ENCODE measurements at places on chromosomes 16 and 17.
A peak's percentile ranks its signal among the peaks of the same experiment; 100 is the strongest.

DNA sequence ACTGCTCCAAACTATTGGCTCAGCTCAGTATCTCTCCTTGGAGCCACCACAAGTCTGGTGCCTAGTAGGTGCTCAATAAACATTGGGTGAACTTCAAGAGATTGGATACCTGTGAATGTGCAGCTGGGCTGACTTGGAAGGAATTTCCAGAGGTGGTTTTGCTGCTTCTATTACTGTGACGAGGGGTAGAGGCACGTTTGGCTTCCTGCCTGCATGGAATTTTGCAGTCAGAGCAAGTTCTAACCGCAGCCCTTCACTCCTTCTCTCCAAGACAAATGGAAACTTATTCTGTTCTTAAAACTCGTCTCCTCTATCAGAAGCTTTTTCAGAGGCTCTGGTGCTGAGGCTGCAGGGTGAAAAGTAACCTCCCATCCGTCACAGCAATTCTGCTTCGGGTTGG is 342.5 kb downstream of the CPPED1 start:
- DNase-seq, result no peak

DNA sequence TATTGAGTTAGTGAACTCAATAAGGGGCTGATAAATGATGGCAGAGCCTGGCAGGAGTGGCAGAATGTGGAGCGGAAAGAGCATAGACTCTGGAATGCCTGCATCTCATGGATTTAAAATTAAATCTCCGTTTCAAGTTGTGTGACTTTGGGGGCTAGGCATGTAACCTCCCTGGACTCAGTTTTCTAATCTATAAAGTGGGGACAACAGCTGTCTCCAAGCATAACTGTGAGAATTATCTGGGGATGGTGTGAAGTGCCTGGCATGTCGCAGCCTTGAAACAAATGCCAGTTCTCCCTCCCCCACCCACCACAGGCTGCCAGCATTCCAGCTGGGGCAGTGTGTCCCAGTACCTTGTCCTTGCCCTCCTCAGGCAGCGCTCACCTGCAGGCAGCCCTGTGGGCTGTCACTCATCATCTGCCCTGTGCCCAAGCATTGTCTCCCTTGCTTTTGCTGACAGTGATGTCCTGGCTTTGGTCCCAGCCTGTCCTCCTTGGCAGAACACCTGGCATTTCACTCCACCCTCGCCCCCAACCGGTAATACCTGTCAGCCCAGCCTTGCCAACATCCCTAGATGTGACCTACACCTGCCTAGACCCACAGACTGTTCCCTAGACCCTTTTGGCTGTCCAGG is 129.6 kb downstream of the MRM1 start:
- DNase-seq, result no peak

GRCh38 chr16:9075299-9076071 is 16.0 kb upstream of the HAPSTR1 start:
- no peak for DNase-seq

DNA sequence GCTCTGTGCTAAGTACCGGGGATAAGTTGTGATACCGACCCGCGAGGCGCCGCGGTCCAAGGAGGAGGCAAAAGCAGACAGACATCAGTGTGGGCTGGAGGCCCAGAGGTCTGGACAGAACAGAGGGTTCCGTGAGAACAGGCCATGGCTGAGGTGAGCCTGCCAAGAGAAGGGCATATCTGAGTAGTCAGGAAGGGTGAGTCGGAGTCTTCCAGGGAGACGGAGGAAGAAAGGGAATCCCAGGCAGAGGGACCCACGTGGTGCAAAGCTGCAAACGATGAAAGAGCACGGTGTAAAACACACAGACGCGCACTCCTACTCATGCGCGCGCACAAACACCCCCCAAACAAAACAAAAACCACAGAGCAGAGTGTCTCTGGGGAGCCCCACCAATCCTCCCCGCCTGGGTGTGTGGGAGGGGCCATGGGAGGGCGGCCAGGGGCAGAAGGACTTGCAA is 18.1 kb downstream of the RHBDL3 start:
- no peak for DNase-seq

GRCh38 chr16:85554889-85555718 is 58.0 kb upstream of the GSE1 start:
- DNase-seq, result peak; percentile 67

GRCh38 chr17:39921323-39921722 is 2.9 kb upstream of the GSDMB start:
- DNase-seq, result no peak

GRCh38 chr16:8571061-8571596 is 19.2 kb downstream of the TMEM114 start:
- no peak for DNase-seq

GRCh38 chr17:19461116-19461515 is 50.1 kb downstream of the RNF112 start:
- no peak for DNase-seq

DNA sequence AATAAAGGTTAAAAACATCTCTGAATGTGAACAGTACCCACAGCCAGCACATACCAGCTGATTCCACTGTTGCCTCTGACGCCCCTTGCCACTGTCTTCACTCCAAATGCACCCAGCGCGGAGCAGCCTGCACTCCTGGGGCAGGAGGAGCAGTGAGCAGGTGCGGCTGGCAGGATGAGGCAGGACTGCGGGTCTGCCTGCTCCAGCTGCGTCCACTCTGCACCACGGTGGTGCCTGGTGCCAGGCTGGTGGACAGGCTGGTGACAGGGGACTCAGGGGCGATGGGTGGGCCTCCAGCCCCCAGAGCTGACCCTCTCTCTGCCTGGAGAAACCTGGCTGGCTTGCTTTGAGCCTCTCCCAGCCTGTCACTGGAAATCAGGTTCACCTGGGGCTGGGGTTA is 9.4 kb downstream of the RAB40B start:
- no peak for DNase-seq

DNA sequence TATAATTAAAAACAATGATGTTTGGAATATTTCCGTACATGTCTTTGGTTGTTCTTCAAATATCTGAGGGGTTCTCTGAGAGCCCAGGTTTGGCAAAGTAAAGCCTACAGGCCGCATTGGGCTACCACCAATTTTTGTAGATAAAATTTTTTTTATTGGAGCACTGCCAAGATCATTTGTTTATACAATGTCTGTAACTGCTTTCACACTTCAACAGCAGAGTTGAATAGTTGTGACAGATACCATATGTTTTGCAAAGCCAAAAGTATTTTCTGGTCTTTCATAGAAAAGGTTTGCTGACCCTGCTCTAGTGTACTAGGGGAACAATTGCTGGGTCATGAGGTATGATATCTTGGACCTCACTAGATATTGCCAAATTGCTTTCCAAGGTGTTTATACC is 10.5 kb downstream of the PPM1D start:
- DNase-seq, result no peak

- no peak for DNase-seq
Measured at GRCh38 chr16:19644877-19645276, 73.2 kb downstream of the KNOP1 start.

- no peak for DNase-seq
Measured at GRCh38 chr16:70342016-70342415, 4.7 kb upstream of the DDX19A start.

GRCh38 chr16:70689035-70689969 is 3.4 kb upstream of the MTSS2 start:
- DNase-seq, result no peak

- DNase-seq, result no peak
Measured at GRCh38 chr17:39271546-39271945, 45.8 kb upstream of the STAC2 start.

DNA sequence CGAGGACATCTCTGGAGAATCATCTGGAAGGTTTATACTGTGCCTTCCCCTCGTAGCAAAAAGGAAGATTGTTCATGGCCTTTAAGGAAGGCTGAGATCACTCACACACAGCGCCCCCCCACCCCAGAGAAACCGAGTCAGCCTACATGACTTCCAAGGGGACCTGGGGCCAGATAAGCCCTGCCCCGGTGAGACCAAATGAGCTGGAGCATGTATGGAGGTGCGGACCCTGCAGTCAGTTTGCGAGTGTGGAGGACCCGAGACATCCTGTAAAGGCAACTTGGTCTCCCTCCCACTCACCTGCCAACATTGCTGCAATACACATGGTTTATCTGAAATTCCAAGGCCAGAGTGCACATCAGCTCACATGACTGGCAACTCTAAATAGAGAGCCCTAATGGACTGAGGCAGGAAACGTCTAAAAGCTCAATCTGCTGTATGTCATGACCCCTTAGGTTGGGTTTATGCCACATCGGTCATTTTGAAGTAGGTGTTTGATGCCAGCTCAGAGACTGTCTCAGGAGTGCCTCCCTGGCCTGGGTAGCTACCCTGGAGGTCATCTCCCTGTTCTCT is 233.6 kb downstream of the CPPED1 start:
- no peak for DNase-seq

DNA sequence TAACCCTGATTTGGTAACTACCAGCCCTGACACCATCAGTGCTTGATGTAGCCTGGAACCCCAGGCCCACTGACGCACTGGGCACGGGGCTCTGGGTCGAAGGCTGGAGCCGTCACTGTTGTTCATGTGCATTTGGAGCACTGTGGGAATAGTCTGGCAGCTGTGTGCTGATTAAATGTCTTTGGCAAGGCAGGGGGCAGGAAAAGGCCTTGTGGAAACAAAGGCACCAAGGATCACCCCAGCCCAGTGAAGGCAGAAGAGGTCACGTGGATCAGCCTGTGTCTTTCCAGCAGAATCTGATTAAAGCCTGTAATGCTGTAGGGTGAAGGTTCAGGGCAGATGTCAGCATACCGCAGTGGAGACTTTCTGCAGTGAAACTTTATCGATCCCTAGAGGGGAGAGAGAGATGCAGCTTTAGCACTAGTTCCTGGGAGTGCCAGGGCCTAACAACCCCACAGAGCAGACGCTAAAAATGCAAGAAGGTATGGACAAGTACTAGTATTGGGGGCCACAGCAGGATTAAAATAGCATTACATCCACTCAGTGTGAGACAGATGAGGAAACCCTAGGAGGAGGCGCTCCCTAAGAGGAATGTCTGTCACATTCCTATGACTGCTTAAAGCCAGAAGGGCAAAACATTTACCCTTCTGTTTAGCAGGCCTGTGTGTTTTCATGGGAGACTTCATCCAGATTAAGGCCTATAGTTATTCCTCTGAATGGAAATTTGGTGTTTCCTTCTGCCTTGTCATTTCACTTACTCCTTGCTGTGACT is 9.7 kb downstream of the ZNHIT3 start:
- no peak for DNase-seq

GRCh38 chr17:61997664-61998063 is 67.4 kb downstream of the MED13 start:
- no peak for DNase-seq

DNA sequence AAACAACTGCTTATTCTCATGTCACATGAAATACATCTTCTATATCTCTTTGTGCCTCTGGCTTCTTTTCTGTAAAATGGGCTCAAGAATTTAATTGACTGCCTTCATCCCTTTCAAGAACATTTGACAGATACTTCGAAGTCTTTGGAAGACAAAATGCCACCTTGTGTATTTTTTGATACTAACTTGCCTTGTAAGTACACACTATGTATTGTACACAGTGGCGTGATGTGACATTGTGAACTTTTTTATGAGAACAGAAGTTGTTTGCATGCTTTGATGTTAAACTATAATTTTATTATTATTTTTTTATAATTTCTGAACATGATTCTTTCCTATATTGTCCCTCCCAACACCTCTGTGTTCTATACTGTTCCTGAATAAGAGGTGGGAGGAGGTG is 73.7 kb downstream of the MAP2K4 start:
- no peak for DNase-seq

DNA sequence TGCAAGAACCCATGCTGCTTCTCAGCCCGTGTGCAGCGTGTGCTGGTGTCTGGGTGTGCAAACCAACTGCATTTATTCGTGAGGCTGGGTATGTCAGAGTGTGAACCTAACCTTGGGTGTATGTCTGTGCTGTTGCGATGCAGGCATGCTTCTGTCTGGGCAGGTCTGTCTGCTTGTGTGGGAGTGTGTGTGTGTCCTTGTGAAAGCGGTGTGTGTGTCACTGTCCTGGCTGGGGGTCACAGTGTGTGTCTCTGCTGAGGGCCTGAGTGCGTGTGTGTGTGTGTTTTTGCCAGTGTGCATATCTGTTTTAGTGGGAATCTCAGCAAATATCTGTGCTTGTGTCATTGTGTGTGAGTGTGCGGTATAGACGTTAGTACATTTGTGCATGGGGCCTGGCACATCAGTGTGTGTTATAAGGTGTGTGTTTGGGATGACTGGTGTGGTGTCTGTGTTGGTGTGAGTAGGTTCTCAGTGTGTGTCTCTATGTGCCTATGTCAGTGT is 121.8 kb downstream of the CYLD start:
- no peak for DNase-seq

GRCh38 chr17:69246202-69246601 is 17.6 kb upstream of the ABCA10 start:
- DNase-seq, result no peak

DNA sequence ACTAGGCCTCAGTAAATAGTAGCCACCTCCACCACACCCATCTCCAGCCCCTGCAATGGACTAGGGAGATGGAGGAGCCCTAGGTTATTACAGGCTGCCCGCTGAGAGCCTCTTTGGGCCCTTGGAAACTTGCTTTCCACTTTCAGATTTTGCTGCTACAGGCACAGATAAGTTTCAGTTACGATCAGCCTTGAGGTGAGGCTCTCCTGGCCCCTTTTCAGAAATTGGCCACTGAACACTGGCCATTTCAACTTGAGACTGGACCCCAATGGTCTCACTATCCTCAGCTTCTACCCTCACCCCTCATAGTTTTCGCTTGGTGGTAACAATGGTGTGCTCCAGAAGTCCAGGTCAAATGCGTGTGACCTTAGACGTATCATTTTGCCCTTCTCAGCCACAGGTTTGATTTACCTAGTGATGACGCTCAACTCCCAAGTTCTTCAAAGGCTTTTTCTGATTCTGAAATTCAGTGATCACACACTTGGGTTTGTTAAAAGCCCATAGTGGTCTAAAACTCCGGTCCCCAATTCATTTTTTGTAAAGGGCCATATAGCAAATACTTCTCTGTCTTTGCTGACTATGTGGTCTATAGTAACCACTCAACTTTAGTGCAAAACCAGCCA is 1.0 kb downstream of the PMM2 start:
- DNase-seq, result no peak

- no peak for DNase-seq
Measured at GRCh38 chr17:13044572-13045065, 26.8 kb upstream of the ELAC2 start.

DNA sequence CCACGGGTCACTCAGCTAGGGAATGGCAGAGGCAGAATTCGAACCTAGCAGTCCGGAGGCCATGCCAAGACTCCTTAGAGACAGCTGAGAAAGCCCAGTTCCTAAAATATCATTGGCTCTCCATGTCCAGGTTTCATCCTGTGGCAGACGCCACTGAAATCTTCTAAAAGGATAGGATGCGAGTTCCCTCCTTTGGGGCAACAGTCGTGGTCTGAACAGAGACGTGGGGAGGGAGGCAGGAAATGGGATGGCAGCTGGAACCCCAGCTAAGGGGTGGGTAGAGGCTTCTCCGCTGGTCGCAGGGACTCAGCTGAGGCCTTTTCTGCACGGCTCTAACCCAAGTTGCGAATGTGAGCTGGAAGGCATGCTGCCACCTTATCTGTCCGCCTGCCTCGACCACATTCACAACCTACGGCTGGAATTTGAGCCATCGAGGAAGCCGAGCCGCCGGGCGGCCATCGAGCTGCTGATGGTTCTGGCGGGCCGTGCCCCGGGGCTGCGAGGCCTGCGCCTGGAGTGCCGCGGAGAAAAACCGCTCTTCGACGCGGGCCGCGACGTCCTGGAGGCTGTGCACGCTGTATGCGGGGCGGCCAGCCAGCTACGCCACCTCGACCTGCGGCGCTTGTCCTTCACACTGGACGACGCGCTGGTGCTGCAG is 1.9 kb upstream of the HSF4 start:
- no peak for DNase-seq

GRCh38 chr17:75645501-75645888 is 12.3 kb downstream of the SMIM5 start:
- DNase-seq, result no peak

GRCh38 chr17:51819341-51820219 is 338.9 kb downstream of the CA10 start:
- DNase-seq, result no peak

- DNase-seq, result no peak
Measured at GRCh38 chr17:26792486-26792885, 501.4 kb upstream of the WSB1 start.

All from activated T-helper 2 cell treated with anti-CD3 and anti-CD28 coated beads, Interferon-gamma antibody, Interleukin-2, Interleukin-4, amounts not matched to agents 10 μg/mL and 5 μg/mL and 100 μg/mL, durations not matched to agents 14 hours and 24 hours and 36 hours (primary cell).